ENCODE measurements at places on chromosomes 13 and 19.
A peak's percentile ranks its signal among the peaks of the same experiment; 100 is the strongest.

DNA sequence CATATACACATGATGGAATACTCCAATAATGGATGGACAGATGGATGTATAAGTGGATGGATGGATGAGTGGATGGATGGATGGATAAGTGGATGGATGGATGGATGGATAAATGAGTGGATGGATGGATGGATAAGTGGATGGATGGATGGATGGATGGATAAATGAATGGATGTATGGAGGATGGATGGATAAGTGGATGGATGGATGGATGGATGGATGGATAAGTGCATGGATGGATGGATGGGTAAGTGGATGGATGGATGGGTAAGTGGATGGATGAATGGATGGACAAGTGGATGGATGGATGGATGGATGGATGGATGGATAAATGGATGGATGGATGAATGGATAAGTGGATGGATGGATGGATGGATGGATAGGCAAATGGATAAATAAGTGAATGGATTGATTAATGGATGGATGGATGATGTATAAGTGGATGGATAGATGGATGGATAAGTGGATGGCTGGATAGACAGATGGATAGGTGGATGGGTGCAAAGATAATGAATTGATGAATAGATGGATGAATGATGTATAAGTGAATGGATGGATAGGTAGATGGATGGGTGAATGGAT is 8.4 kb upstream of the COMP start:
- no peak for DNase-seq

GRCh38 chr13:111034811-111035210 is 80.3 kb upstream of the ARHGEF7 start:
- no peak for DNase-seq

DNA sequence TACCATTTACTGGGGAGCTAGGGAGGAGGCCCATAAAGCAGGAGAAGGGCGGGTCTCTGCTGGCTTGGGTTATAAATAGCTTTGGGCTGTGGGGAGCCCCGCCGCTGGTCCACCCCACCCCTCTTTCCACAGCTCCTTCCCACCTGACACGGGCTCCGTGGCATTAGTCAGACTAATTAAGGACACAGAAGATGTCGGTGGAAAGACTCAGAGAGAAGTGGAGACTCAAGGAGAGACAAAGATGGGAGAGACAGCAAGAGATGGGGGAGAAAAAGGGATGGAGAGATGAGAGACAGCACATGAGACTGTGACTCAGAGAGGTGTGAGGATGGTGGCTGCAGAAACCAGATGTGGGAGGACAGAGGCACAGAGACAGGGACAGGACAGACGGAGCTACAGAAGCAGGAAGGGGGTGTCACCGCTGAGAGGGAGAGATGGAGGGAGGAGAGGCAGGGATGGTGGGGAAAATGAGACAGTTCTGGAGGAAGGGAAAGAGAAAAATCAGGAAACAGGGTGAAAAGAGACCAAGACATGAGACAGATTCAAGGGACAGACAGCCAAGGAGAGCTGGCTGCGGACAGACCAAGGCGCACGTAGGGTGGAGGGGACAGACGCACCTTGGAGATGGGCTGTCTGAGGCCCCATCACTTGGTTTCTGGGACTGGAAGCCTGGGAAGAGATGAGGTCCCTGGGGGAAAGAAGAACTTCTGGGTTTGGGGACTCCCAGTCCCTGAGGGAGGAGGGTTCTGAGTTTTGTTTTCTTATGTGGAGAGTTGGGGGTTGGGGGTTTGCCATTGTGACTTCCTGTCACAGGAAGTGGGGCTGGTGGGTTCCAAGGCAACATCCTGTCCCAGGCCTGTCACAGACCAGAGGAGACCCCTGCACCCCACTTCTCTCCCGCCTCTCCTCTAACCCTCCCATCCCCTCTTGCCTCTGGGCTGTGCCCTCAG is 4.1 kb downstream of the ARHGEF1 start:
- no peak for DNase-seq

DNA sequence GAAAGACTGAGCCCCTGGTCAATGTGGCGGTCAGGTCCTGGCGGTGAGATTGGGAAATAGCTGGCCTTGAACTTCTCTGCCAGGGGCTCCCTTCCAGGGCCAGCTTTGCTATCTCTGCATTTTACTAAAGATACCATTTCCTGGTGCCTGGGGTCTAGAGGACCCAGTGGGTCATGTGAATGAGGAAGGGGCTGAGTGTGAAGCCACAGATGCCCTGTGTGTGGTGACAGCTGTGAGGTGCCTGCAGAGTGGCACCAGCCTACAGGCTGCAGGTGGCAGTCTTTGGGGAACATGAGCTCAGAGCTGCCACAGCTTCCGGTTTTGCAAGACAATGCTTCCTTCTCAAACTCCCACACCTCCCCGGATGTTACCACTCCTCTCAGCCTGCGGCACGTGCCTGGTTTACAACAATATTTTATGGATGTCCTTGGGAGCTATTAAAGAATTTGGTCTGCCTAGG is 5.2 kb upstream of the MLNR start:
- DNase-seq: peak; percentile 46

DNA sequence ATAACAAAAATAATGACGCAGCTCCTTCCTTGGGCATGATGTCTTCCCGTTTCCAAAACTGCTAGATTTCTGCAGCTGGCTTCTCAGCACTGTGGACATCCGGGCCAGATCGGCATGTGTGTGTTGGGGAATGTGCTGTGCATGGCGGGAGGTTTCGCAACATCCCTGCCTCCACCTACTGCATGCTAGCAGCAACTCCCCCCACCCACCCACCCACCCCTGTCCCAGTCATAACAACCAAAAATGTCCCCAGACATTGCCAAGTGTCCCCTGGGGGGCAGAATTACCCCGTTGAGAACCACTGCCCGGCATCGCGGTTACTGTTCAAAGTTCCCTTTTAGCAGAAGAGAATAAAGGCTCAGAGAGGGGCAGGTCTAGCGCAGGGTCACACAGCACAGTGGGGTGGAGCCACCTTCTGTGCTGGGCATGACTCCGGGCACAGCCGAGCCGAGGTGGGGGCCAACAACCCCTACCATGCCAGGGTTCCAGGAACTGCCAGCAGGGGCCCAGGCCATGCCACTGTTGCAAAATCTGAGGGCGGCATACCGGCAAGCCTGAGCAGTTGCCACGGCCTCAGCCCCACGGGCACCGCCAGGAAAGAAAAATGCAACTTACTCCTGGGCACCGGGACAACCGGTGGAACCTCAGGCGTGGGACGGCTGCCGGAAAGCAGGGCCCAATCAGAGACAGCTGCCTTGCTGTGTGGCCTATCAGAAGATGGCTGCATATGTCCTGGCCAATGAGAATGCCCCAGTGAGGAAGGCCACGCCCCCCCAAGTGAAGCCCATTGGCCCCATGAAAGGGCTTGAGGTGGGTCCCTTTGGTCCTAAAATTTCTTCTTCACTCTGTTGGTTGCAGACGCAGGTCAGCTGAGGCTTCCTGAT is 22.5 kb upstream of the NFIC start:
- DNase-seq: peak; percentile 84

- no peak for DNase-seq
Measured at GRCh38 chr19:37991841-37992248, 84.8 kb downstream of the SIPA1L3 start.

- peak; percentile 53 for DNase-seq
Measured at GRCh38 chr13:33352041-33352440, 66.5 kb upstream of the STARD13 start.

DNA sequence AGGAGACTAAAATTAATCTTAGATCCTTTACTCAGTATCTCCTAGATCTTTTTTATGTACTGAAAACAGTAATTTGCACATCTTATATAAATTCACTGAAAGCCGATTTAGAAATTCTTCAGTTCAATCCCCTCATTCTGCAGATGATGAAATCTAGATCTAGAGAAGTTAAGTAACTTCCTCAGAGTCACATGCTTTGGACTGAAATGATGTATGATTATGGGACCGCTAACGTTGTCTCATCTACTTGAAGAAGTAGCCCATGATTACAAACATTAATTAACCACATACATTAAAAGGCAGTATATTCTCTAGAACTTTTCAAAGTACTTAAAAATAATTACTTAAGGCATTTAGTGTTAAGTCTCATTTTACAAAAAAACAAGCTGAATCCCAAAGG is 37.8 kb downstream of the ELF1 start:
- DNase-seq: no peak

Measured in COLO829 (cell line).